ENCODE measurements at places on chromosomes 12 and 14.

DNA sequence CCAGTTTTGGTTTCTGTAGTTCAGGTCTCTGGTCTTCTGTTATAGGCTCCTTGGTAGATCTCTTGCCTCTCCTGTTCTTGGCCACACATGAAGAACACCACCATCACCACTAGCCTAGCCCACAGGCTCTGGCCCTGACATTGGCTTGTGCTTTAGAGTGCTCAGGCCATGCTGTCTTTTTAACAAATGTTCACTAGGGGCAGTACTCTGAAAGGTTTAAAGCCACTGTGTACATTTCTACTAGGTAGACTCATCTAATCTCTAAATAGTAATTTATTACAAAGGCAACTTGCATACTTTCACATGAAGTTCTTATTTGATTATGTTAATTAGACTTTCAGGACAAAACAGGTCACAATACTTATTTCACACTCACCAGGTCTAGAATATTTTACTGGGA, 38.3 kb downstream of the PDE6H start:
- no peak for DNase-seq

DNA sequence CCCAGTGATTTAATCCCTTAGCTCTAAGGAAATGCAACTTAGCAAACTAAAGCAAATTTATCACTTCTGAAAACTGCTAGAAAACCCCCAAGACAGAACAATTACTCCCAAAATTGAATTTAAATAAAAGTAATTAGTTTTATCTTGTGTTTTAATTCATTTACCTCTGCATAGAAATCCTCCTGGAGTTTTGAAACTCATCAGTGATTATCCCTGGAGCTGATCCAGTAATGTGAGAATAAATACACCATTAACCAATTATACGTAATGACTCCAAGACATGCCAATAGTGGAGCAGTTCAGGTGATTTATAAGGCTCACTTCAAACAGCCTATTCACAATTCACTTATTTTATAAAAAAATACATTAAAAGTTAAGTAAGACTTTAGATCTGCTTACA, 855.3 kb upstream of the FLRT2 start:
- no peak for DNase-seq

DNA sequence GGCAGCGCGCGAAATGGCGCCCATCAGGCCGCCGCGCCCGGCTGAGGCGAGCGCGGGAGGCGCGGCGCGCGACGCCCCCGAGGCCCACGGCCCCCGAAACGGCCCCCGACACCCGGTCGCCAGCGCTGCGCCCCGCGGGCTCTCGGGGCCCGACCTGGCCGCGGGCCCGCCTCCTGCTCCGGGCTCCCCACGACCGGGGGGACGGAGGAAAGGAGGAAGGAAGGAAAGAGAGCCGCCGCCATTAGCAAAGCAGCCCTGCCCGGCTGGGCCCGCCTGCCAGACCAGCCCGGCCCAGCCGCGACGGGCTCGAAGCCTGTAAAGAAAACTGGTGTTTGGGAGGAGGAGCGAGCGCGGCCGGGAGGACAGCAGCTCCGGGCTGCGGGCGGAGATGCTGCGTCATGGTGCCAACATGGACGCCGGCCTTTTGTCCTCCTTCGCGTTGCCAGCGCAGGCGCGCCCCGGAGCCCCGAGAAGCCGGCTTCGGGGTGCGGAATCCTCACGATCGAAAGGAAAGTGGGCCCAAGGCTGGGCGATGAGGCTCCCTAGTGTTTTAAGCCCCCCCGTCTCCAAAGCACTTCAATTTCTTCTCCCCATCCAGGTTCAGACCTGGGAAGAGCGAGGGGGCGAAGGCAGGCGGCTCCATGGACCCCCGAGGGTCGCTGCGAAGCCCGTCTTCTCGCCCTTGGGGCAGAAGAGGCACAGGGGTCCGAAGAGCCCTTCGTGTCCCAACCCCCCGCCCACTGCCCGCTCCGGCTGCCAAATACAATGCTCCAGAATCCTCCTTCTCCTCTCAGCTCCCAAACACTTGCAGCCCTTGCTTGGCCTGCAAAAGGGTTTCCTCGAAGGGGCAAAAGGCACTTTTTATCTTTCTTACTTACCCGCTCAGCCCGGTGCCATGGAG, 2.9 kb upstream of the SETD1B start:
- peak; percentile 75 for DNase-seq

DNA sequence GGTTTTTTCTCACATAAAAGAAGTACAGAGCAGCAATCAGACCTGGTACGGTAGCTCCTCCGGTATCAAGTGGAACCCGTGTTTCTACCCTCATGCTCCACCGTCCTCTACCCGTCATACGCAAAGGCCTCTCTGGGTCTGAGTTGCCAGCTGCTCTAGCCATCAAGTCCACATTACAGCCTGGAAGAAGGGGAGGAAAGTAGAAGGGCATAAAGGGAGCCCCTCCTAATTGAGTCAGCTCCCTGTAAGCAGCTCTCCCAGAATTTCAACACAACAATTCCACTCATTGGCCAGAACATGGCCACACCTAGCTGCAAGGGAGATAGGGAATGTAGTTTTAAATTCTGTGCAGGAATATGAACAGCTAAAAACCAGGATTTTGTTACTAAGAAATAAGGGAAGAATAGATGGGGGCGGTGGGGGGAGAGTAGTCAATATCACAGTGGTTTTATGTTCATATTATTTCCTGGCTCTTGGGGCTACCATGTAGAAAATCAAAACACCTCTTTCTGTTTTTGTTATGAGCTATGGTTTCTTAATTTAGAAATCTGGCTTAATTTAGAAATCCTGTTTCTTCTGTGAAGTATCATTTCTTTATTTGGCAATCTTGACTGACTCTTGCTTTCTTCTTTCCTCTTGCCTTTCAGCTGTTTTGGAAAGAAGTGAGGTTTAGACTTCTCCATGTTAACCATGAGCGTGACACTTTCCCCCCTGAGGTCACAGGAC, 103.9 kb downstream of the AKAP6 start:
- no peak for DNase-seq

- DNase-seq = peak; percentile 12
Observed at GRCh38 chr14:48398675-48399282, 723.4 kb upstream of the MDGA2 start.

DNA sequence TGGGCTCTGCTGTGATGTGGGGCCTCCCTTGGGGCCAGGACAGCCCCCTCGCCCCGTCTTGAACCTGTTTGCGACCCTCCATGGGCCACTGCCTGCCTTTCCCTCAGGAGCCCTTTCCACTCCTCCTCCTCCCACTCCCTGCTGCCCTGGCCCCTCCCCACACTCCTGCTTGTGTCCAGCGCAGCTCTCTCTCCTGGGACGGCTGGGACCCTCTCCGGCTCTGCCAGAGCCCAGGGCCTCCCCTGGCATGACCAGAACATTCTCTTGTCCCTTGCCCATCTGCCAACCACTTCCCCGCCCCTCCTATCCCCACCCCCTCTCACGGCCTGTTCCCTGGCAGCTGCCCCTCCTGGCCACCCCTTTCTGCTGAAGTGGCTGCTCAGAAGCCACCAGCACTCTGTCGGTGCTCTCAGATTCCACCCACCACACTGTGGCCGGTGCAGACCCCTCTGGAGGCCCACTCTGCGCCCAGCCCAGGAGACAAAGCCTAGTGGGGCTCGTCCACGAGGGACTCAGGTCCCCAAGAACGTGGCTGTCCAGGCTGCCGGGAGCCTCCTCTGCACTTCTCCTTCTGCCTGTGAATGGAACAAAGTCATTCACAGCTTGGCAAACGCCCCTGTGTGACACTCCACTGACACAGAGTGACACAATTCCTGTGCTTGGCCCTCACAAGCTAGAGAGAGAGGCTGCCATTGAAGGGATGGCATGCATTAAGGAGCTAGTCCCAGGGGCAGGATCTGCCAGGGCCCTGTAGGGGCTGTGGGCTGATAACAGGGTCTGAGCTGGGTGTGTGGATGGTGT, 1.4 kb downstream of the ASPG start:
- DNase-seq = no peak

GRCh38 chr14:59374048-59374447, 91.1 kb downstream of the GPR135 start:
- DNase-seq = no peak

DNA sequence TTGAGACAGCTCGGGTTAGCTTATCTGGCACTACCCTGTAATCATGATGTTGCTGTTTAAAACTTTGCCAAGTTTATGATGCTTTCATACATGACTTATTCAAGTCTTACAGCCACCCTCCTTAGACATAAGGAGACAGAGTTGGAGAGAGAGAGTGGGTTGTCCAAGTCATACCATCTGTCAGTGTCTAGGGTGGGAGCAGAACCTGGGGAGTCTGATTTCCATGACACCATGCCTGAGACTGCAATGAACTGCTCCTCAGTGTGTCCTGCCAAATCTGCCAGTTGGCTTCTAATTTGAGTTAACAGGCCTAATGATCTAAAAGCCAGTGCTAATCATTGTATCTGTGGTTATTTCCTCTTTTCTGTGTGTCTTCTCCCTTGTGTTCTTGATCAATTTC, 43.7 kb upstream of the PHC1 start:
- peak; percentile 84 for DNase-seq

DNA sequence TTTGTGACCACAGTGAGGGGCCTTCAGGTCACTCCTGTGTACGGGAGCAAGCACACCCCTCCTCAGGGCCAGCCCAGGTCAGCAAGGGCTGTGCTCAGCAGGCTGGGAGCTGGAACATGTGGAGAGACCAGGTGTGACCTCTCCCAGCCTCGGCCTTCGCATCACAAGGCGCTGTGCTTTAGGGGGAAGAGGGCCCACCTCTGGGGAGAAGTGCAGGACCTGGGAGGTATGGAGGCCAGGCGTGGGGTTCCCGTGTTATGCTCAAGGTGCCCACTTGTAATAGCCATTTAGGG, 194.6 kb upstream of the PRMT8 start:
- no peak for DNase-seq

GRCh38 chr12:7844116-7844515, 28.6 kb downstream of the SLC2A14 start:
- no peak for DNase-seq

DNA sequence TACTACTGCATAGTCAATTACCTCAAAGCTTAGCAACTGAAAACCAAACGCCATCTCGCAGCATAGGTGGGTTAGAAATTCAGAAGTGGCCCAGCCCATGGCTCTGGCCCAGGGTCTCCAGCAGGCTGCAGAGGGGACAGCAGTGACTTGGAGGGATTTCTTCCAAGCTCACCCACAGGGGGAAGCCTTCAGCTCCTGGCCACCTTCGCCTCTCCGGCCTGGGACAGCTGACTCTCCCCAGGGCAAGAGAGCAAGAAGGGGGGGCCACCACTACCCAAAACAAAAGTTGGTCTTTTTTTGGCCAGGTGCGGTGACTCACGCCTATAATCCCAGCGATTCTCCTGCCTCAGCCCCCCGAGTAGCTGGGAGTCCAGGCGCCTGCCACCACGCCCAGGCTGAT, 32.2 kb upstream of the ANKRD9 start:
- no peak for DNase-seq

GRCh38 chr14:79749065-79749464, 462.2 kb downstream of the DIO2 start:
- no peak for DNase-seq

DNA sequence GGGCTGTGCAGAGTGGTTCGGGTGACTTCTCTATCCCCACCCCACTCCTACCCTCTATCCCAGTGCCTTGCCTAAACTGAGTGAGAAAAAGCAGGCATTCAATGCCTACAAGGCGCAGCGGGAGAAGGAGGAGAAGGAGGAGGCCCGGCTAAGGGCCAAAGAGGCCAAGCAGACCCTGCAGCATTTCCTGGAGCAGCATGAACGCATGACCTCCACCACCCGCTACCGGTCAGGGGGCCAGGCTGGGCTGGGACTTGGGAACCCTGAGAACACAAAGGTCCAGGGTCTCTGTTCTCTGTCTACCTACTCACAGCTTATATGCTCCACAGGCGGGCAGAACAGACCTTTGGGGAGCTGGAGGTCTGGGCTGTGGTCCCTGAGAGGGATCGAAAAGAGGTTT, 11.7 kb downstream of the PRPF40B start:
- DNase-seq = no peak

DNA sequence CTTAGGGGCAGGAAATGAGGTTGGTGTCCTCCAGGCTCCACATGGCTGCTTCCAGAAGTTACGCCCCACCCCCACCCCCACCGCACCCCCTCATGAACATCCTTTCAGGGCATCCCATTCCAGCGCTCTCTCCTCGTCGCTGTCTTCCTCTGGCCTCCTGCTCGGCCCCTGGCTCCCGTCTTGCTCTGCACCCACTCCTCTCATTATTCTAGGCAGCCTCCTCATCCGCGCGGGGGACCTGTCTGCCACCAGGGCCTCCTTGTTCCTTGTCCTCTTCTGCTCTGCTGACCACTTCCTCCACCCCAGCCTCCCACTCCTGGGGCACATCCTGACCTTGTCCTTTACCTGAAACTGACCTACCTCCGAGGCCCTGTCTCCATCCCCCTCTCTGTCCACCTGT, 29.8 kb upstream of the PLEKHG6 start:
- no peak for DNase-seq

GRCh38 chr12:95446506-95446900, 27.4 kb upstream of the METAP2 start:
- no peak for DNase-seq

DNA sequence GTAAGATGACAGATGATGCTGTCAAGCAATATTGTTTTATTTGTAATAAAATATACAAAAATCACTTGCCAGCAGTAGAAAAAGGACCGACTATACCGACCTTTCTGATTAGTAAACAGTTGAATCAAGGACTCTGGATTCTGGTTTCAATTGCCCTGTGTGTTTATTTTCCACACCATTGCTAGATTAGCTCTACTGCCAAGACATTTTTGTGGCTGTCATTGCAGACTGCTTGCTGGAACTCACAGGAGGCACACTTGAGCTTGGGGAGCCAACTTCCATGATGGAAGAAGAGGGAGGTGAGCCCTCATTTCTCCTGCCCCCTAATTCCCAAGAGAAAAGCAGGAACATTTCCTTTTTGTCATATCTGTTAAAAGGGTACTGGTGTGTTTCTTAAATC, 51.3 kb downstream of the MAPKAPK5 start:
- no peak for DNase-seq

GRCh38 chr12:59121451-59121850, 201.1 kb upstream of the LRIG3 start:
- no peak for DNase-seq

- no peak for DNase-seq
Observed at GRCh38 chr14:73455294-73455693, 3.1 kb downstream of the NUMB start.

- no peak for DNase-seq
Observed at GRCh38 chr12:84075991-84076390, 836.6 kb downstream of the SLC6A15 start.

DNA sequence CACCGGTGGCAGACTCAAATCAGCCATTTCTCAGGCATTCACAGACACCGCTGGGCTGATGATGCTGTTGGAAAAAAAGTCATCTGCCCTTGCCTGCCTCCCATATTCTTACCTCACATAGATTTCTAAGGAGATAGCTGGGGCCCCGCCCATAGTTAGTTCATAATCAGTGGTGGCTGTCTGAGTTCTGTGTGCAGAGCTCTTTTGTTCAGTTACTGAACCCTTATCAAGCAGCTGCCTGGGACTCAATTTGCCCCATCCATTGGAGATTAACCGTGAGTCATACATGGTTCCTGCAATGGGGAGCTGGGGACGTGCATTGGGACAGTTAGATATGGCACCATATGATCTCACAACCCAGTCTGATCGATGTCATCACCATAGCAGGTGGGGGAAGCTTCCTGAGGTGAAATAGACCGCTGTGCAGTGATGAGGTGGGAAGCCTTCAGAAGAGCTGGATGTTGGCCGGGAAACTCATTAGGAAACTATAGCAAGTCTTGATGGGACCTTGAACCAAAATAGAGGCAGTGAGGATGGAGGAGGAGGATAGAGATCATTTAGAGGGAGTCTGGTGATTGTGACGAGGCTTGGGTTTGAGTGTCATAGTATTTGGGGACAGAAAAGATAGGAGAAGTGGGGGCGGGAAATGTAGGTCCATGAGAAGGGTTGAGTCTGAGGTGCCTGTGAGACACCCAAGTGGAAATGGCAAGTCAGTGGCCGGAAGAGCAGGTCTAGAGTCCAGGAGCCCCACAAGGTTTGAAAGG, 147.8 kb downstream of the GCH1 start:
- DNase-seq = no peak

- DNase-seq = peak; percentile 70
Observed at GRCh38 chr12:95218150-95219133, 835 bp downstream of the VEZT start.
